ENCODE measurements at places on chromosomes 1 and 21. TPM values are rescaled to one million over a fixed set of nuclear protein-coding genes. Genes with fewer than 3 reads are reported as not detected.
A peak's percentile ranks its signal among the peaks of the same experiment; 100 is the strongest.

The OLIG2 gene
- not detected for total RNA-seq

The UBR4 gene
- total RNA-seq: 63.7 TPM

The MATN1 gene
- not detected for total RNA-seq

The CNN3 gene
- total RNA-seq: 213 TPM

- no peaks in the 10 kb centered on the region for H3K27me3 ChIP-seq
- H3K4me3 ChIP-seq: no peak overlapping the region
- no peak for DNase-seq
- no peaks in the 10 kb centered on the region for H3K4me1 ChIP-seq
- peaks cover 37% of the 10 kb centered on the region for H3K36me3 ChIP-seq
These were observed 37.6 kb downstream of the NRDC start for GRCh38 chr1:51840743-51841461.

GRCh38 chr1:117663156-117663902, 57.5 kb downstream of the TENT5C start:
- no peaks in the 10 kb centered on the region for H3K36me3 ChIP-seq
- no peak overlapping the region for H3K4me3 ChIP-seq
- H3K27me3 ChIP-seq: no peaks in the 10 kb centered on the region
- H3K27ac ChIP-seq: no peak overlapping the region

- no peaks in the 10 kb centered on the region for H3K36me3 ChIP-seq
- no peak for DNase-seq
- no peak within 1 kb of the TSS for H3K4me3 ChIP-seq
- H3K4me1 ChIP-seq: peaks cover 22% of the 10 kb centered on the region
These were observed at the start of gene VCAM1 for GRCh38 chr1:100719490-100719889. TSS of gene VCAM1 (plus strand) at chr1:100719742. CDS start at chr1:100719861, 119 bp downstream.

DNA sequence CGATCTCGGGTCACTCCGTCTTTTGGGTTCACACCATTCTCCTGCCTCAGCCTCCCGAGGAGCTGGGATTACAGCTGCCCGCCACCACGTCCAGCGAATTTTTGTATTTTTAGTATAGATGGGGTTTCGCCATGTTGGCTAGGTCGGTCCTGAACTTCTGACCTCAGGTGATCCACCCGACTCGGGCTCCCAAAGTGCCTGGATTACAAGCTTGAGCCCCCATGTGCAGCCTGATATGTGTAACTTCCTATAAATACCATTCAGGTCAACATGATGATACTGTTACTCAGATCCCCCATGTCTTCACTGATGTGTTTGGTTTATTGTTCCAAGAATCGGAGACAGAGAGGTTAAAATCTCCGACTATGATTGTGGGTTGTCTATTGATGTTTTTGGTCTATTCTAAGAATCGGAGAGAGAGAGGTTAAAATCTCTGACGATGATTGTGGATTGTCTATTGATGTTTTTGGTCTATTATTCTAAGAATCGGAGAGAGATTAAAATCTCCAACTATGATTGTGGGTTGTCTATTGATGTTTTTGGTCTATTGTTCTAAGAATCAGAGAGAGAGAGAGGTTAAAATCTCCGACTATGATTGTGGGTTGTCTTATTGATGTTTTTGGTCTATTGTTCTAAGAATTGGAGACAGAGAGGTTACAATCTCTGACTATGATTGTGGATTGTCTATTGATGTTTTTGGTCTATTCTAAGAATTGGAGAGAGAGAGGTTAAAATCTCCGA, 17.0 kb downstream of the C1orf159 start:
- DNase-seq: no peak
- no peaks in the 10 kb centered on the region for H3K4me1 ChIP-seq
- H3K27me3 ChIP-seq: no peaks in the 10 kb centered on the region
- no peak overlapping the region for H3K4me3 ChIP-seq
- H3K27ac ChIP-seq: no peak overlapping the region

DNA sequence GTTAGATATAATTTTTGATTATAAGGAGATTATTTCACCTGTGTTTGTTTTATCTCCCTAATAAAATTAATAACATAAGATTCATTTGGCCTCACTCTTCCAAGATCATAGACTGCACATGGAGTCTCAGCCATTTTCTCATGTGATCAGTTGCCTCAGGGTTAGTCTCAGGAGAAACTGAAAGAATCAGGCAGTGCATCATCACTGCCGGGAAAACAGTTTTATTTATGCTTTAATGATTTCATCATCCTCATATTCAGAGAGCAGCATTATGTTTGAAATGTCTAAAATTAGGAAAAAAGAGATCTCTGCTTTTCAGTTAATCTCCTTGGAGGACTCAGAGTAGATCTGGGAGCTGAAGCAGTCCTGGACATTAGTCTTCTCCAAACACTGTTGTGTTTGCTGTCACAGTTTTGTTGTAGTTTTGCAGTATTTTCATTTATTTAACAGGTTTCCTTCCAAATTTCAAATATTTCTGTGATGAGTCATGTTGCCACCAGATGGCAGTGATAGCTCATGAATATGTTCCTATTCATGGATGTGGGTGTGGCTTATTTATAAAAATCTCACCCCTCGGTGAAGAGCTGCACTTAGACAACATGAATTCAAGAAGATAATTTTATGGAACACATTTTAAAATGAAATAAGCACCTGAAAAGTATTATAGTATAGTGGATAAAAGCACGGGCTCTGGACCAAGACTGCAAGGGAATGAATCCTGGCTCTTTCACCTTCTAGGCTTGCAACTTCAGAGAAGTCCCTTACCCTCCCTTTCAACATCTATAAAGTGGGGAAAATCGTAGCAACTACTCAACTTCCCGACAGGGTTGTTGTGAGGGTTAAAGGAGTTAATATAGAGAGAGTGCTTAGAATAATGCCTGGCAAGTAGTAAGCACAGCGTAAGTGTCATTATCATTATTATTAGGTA, 31.2 kb downstream of the CHD1L start:
- peak overlapping the region; percentile 58 for H3K4me3 ChIP-seq
- H3K27me3 ChIP-seq: no peaks in the 10 kb centered on the region
- H3K36me3 ChIP-seq: peaks cover 21% of the 10 kb centered on the region

DNA sequence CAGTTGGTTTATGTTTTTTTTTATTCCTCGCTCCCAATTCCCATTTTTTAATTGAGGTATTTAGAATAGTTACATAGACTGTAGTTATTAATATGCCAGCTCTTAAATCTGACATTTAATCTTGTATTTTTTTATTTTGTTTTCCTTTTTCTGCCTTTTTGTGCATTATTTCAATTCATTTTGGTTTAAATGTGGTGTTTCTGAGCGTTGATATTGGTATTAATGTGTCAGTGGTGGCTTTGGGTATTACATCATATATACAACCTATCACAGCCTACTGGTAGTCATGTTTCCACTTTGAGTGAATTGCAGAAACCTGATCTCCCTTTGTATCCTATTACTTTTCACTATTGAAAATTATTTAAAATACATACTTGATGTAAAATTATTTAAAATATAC, 1027.3 kb downstream of the KCNT2 start:
- DNase-seq: peak; percentile 20
- no peaks in the 10 kb centered on the region for H3K27me3 ChIP-seq
- H3K4me3 ChIP-seq: no peak overlapping the region
- no peaks in the 10 kb centered on the region for H3K36me3 ChIP-seq

DNA sequence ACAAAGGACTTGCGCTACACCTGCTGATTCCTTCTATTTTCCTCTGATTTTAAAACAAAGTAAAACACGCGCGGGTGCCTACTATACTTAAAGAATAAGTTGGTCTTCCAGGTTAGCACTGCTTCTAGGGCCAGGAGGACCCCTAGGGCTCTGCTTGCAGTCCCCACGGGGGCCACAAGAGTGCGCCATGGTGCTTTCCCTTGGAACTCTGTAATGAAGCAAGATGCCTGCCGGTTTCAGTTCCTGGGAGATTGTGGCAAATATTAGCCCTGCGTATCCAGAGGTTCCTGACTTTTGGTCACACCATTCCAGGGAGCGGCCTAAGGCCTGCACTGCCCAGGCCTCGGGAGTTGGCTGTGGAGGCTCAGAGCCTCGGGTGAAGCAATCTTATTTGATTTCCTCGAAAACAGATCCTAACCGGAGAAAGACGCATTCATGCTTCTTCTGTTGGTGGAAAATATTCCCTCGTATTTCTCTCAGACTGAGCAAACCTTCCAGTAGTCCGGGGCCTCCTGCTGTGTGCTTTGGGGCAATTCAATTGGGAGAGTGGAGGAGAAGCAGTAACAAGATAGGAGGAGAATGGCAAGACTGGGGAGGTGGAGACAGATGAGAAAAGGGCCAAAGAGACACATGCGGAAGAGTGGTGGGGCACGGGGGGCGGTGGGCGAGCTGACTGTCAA, 25.3 kb downstream of the ADAM30 start:
- no peaks in the 10 kb centered on the region for H3K36me3 ChIP-seq
- H3K27me3 ChIP-seq: no peaks in the 10 kb centered on the region
- DNase-seq: peak; percentile 83
- H3K4me3 ChIP-seq: peak overlapping the region; percentile 61

DNA sequence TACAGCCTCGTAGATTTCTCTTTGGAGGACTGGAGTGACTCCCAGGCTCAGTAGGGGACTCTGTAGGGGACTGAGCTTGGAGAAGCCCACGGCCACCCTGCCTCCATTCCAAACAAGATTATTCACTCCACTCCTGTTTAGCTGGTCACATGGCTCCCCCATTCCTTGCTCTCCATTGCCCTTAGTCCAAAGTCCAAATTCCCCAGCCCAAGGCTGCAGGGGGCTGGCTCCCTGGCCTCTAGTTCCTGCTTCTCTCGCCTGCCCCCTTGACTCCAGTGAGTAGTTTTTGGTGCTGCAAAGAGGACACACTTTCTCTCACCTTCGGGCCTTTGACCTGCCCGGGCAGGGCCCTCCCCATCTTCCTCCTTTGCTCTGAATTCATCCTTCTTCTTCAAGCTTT, 403.3 kb downstream of the KIF26B start:
- H3K27me3 ChIP-seq: no peaks in the 10 kb centered on the region
- no peaks in the 10 kb centered on the region for H3K36me3 ChIP-seq
- no peak for DNase-seq
- no peaks in the 10 kb centered on the region for H3K4me1 ChIP-seq
- no peak overlapping the region for H3K27ac ChIP-seq

GRCh38 chr1:172425339-172425738, 4.9 kb downstream of the C1orf105 start:
- no peaks in the 10 kb centered on the region for H3K36me3 ChIP-seq
- H3K4me3 ChIP-seq: no peak overlapping the region
- H3K4me1 ChIP-seq: no peaks in the 10 kb centered on the region
- H3K27ac ChIP-seq: no peak overlapping the region
- H3K27me3 ChIP-seq: no peaks in the 10 kb centered on the region
- DNase-seq: no peak

GRCh38 chr1:215554865-215555264, 12.2 kb upstream of the KCTD3 start:
- no peaks in the 10 kb centered on the region for H3K27me3 ChIP-seq
- H3K4me3 ChIP-seq: no peak overlapping the region
